NCI-H187 treated with DMSO at 0.1 percent for 48 hours (cell line): ENCODE measurements at places on chromosomes 4 and X.

DNA sequence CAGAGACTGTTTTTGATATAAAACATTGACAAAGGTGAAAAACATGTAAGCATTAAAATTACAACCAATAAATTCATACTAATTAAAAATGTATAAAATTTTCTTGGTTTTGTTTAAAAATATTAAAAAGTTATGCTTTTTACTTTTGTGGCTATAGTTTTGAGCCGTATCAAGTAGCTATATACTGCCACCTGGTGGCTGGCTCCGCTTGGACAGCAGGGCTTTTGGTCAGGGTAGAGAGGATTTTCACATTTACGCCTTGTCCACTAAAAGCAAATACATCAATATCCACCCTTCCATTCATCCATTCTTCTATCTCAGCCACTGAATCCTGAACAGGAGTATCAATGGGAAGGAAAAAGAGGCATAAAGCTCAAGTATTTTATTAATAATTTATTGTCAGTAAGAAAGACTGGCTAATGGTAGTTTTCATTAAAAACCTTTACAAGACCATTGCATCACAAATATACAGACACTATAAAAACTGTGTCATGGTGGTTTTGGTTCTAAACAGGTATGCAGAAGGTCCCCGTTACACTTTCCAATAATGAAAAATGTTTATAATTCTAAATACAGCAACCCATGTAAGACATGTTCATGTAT lies 32.1 kb upstream of the MTNR1A start:
- DNase-seq: no peak

- DNase-seq: no peak
These were observed 857.0 kb upstream of the HTR2C start for GRCh38 chrX:113726898-113727297.

- DNase-seq: no peak
These were observed 88.8 kb upstream of the ESX1 start for GRCh38 chrX:104343428-104344129.

GRCh38 chrX:111645607-111646006 lies 35.4 kb upstream of the ALG13 start:
- DNase-seq: no peak

DNA sequence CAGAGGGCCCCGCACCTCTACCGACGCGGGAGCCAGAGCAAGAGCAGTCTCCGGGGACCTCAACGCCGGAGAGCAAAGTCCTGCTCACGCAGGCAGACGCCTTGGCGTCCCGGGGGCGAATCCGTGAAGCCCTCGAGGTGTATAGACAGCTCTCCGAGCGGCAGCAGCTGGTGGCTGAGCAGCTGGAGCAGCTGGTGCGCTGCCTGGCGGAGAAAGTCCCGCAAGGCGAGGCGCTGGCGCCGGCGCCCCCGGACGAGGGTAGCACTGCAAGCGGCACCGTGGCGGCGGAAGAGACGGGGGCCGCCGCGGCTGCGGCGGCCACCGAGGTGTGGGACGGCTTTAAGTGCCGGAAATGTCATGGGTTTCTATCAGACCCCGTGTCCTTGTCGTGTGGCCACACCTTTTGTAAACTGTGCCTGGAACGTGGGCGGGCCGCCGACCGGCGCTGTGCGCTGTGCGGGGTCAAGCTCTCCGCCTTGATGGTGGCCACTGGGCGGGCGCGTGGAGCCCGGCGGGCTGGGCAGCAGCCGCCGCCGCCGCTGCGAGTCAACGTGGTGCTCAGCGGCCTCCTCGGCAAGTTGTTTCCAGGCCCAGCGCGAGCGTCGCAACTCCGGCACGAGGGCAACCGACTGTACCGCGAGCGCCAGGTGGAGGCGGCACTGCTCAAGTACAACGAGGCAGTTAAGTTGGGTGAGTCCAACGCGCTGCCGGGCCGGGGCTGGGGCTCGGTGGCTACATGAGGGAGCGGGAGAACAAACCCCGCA lies 672 bp downstream of the LONRF3 start:
- DNase-seq: no peak

DNA sequence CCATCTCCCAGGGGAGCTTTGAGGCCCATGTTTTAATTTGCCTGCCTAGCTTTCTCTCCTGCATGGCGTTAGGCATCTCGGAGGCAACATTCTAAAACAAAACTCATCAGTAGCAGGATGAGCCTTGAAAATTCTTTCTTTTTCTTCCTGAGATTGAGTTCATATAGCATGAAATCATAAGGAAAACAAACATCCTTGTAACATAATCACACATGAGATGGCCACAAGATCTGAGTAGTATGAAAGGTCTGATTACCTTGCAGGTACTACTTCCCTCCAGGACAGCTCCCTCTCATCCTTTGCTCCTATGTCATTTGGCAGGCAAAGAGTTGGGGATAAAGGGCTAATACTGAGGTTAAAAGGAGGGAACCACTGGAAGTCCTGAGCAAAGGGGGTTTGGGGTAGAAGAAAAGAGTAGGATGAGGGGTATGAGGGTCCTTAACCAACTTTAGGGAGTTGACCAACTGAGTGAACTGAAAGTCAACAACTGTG lies 37.5 kb upstream of the CXCL8 start:
- DNase-seq: no peak

GRCh38 chr4:93960450-93960849 lies 131.9 kb downstream of the ATOH1 start:
- DNase-seq: no peak

GRCh38 chr4:158801066-158801465 lies 32.2 kb downstream of the FNIP2 start:
- no peak for DNase-seq

GRCh38 chr4:105158837-105159236 lies 12.2 kb downstream of the TET2 start:
- DNase-seq: no peak

DNA sequence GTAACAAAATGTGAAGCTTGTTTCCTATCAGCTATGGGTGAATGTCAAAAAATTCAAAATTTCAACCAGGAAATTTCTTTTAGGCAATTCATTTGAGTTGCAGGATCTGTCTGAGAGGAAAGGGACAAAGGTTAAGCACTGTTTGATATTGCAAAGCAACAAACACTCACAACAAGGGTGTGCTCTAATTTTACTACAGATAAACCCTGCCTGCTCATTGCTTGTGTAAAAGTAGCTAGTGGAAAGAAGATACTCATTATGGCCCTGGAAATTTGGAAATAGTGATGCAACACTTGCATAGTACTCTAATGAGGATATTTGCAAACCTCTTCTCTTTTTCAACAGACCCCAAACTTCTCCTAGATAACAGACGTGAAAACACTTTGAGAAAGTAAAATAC lies 27.1 kb downstream of the FAM47E start:
- DNase-seq: no peak

GRCh38 chr4:144399927-144400326 lies 246.0 kb upstream of the HHIP start:
- DNase-seq: no peak

- no peak for DNase-seq
These were observed 339.2 kb downstream of the TMA16 start for GRCh38 chr4:163833669-163834068.

DNA sequence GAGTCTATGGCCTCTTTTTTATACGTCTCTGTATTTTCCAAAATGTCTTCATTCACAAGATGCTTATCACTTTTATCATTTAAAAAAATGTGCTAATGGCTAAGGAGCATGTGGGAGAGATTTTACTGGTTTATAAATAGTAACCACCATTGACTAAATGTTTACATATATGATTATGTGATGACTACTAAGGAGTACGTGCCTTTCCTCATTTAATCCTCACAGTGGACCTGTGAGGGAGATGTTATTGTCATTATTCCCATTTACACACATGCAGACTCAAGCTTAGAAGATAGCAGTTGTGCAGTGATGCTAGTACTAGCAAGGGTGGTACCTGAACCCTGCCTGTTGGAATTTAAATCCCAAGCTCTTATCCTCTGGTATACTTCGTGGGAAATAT lies 2.4 kb downstream of the SRD5A3 start:
- no peak for DNase-seq

DNA sequence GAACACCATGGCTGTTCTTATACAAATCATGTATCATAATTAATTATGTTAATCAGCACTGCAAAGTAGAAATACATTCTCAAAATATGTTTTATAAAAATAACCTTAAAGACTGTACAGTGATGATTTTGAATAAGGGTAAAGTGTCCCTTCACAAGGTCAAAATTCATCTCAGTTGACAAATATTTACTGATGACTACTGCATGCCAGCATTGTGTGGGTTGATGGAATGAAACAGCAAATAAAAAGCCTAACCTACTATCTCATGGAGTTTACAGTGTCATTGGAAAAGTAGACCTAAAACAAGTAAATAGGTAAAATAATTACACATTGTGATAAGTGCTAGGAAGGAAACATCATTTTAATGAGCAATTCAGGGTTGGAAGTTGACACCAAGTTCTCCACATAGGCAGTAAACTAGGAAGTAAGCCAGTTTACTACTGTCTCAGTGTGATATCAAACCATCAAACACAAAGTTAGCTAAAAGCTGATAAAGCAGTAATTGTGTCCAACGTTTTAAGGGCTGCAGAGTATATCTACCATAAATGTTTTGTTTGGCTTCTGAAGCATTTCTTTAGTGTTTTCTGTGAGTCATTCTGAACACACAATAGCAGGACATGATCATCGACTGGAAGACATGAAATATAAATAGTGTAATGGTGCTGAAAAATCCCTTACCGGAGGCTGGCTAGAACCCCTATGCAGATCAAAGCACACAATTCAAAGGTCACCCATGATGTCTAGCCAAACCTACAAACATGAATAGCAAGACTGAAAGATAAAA lies 221.8 kb downstream of the DACH2 start:
- DNase-seq: no peak

GRCh38 chr4:21890231-21890630 lies 58.3 kb downstream of the KCNIP4 start:
- DNase-seq: no peak

DNA sequence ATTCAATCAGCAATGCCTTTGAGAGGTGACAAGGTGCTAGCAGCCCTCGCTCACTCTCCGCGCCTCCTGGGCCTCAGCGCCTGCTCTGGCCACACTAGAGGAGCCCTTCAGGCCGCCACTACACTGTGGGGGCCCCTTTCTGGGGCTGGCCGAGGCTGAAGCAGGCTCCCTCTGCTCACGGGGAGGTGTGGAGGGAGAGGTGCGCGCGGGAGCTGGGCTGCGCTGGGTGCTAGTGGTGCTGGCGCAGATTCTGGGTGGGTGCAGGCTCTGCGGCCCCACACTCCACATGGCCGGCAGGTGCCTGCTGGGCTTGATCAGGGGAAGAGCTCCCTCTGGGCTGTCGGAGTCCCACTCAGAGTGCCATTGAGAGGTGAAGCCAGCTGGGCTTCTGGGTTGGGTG lies 351.0 kb downstream of the GASK1B start:
- no peak for DNase-seq

- no peak for DNase-seq
These were observed 268.0 kb downstream of the GABRG1 start for GRCh38 chr4:45855857-45856256.

DNA sequence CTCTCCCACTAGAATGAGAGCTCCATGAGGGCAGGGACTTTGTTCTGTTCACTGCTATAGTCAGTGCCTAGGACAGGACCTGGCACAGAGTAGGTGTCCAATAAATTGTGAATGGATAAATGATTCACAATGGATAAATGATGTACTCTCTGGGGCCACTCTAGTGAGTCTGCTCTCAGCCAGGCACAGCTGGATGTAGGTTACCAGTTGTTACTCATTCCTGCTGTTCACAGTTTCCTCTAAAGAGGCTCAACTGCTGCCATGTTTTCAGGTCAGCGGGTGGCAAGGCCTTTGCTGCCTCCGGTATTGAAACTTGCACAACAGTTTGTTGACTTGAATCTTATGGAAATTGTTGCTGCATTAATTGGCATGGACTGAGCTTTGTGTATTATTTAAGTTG lies 99.1 kb downstream of the NHSL2 start:
- DNase-seq: no peak

GRCh38 chr4:73593631-73594241 lies 26.5 kb downstream of the RASSF6 start:
- no peak for DNase-seq

DNA sequence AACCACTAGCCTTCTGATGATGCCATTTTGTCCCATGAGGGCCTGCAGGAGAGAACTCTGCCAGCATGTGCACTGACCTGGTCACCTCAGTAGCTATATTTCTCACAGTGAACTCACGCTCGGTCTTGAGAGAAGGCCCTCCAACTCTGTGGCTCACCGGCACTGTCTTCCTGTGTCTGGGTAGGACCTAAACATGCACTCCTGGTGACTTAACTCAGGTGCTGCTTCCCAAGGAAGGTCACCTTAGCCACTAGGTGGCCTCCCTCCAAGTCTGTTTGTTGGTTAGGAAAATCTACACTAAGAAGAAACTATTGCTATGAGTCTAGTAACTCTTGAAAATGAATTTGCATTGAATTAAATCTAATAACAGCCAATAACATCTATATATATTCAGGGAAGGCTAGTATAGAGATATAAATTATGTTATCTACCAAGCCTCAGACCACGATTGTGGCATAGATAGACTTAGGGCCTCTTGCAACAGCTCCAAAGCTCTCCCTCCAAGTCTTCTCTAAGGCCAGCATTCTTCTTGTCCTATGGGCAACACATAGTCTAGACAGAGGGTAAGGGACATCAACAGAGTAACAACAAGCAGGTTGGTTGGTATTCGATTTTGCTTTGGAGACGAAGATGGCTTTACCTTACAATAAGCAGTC lies 24.7 kb downstream of the TLR10 start:
- DNase-seq: no peak

DNA sequence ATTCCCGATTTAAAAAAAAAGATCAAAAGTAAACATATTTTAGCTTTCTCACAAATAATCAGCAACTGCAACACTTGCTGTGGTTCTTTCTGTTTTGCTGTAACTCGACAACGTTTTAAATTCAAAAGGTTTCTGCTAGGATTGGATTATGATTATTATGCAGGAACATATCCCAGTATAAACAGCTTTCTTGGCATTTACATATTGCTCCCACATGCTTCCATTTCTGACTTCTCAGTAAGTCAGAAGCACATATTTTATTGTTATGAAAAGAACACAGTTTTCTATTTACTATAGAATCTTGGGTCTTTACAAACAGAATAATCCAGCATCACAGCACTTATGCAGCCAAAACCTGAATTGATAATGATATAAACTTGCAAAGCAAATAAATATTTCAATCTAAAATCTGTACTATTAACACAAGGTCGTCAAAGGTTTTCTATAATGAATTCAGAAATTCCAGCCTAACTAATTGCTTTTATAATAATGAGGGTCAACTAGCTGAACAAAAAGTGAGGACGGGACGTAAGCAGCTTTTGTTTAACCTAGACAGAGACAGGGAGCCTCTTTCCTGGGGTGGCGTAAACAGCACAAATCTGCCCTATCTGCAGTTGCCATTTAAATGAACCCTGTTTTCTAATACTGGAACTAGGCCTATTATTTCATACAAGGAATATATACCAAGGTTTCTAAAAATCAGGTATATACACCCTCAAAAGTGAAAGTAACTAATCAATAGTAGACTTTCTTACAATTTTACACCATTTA lies 9.8 kb upstream of the PCDH18 start:
- DNase-seq: no peak

DNA sequence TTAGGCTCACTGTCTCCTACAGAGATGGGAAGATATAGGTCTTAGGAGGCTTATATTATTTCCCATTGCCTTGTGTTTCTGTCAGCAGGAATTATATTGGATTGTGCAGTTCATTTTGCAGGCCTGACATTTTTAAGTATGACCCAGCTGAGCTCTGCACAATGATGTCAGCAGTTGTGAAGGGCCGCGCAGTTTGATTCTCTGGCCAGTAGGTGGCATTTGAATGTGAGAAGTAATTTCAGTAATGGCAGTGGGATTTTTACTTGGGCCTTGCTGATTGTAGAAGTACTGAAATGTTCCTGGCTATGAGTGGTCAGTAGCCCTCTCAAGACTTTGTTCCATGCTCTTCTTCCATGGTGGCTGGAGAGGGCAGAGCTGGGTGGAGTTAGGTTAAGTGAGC lies 247.2 kb upstream of the MTMR8 start:
- no peak for DNase-seq
